ENCODE measurements at places on chromosomes 16 and 17.

DNA sequence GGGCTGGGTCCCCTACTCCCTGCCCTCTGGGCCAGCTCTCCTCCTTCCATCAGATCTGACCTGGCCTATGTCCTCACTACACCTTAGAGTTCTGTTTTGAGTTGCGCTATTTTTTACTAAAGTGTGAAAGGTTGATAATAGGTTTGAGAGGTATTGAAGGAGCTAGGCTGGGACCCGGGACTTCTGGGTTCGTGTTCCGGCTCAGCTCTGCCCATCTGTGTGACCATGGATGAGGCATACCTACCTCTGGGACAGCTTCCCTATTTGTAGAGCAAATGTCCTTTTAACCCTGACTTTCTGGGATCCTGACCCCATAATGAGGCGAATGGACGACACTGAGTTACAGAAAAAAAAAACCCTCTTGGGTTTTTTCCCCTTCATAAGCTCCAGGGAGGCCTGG lies 36.0 kb downstream of the IL21R start:
- DNase-seq: no peak

GRCh38 chr16:81610144-81610842 lies 165.7 kb downstream of the CMIP start:
- no peak for DNase-seq

DNA sequence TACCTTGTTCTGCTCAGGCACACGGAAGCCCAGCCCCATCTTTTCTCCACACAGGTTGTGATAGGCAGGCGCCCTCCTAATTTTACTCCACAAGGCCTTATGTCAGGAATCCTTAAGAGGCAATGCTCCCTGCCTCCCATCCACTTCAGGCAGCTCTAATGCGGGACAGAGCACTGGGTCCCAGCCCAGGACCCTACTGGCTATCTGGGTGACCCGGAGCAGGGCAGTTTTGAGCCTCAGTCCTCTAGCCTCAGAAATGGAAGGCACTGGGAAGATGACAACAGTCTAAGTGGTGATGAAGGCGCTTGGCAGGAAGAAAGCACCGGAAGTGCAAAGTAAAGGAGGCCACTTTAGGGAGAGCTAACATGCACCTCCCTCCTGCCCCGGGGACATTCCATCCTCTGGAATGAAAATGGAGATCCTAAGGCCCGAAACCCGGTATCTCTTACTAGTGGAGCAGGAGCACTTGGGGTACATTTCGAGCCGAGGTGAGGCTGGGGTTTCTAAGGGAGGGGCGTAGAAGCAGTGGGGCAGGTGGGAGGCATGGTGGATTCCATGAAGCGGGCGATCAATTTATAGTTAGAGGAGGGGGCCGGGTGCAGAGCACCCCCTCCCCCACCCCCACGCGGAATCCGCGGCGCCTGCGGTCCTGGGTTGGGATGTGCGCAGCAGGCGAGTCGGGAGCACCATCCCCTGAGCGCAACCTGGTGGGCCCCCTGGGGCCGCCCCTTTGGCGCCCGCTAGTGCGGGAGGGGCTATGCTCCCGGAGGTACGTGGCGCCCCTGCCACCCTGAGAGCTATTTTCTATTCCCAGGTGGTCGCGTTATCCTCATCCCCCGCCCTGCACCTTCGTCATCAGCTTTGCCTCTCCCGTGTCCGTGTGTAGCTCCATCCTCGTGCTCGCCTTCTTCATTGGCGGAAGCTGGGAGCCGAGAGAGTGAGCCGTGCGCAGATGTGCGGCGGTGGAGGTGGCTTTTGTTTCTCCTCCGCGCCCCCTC lies 4.9 kb downstream of the MT1F start:
- peak; percentile 42 for DNase-seq

DNA sequence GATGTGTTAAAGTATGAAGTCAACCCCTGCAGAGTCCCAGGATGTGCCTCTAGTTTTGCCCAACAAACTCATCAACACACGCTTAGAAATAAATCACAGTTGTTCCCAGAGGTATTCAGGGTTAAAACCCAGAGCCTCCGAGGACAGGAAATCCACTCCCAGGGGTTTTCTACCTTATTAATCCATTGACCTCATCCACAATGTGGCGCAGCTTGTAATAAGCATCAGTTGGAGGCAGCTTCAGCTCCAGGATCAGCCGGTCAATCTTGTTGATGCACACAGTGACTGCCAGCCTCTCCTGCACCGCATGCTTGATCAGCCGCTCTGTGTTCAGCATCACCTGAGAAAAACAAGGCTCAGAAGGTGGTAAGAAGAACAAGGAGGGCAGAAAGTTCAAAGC lies 23.5 kb downstream of the EFTUD2 start:
- DNase-seq: no peak

- DNase-seq: no peak
Observed at GRCh38 chr17:73872816-73873215, 228.6 kb upstream of the SDK2 start.

DNA sequence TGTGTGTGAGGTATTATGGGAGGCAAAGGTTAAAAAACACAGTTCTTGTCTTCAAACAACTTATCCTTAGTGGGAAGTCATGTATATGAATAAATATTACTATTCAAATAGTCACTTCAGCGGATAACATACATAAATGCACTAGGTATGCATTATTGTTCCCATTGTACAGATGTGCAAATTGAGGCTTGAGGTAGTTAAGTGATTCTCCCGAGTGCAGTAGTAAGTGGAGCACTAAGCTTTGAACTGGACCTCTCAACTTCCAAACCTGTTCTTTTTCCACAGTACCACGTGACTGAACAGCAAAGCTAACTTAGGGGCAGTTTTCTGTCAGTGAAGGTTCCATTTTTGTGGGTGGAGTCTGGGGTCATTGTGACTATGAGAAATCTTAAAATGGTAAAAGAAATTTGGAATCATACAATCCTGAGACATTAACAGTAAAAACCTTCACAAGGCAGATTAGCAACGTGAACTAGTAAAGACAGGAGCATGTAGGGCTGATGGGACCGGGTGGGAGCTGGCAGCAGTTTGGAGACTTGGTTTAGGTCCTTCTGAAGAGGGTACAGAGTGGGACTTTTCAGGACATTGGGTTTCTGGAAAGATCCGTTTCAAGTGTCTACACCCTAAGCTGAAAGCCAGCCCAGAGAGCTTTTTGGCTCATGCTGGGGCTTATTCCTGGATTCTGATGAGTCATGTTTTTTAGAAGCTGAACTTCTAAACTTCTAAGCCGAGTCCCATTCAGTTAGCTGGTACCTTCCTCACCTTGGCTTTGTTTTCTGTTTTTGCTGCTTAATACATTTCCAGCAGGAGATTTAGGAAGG lies 204.9 kb downstream of the PRKCA start:
- DNase-seq: no peak

DNA sequence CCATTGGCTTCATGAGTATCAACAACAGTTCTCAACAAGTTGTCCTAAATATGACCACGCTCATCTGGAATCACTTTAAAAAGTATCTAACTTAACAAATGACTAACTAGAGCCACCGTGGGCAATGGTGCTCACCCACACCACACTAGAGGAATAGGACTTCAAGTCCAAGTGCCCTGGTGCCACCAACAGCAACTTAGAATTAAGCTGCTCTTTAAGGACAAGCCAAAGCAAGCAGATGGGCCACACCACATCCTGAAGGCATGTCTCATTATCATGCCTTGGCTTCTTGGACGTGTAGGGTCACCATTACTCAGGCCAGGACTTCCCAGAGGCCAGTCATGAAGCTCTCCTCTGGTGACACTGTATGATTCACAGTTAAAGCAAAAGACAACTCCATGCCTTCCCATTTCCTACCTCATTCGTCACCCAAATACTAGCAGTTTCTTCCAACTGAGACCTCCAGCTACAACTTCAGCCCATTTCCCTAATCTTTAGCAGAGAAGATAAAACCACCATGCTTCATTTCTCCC lies 9.4 kb upstream of the SLC6A4 start:
- DNase-seq: no peak

DNA sequence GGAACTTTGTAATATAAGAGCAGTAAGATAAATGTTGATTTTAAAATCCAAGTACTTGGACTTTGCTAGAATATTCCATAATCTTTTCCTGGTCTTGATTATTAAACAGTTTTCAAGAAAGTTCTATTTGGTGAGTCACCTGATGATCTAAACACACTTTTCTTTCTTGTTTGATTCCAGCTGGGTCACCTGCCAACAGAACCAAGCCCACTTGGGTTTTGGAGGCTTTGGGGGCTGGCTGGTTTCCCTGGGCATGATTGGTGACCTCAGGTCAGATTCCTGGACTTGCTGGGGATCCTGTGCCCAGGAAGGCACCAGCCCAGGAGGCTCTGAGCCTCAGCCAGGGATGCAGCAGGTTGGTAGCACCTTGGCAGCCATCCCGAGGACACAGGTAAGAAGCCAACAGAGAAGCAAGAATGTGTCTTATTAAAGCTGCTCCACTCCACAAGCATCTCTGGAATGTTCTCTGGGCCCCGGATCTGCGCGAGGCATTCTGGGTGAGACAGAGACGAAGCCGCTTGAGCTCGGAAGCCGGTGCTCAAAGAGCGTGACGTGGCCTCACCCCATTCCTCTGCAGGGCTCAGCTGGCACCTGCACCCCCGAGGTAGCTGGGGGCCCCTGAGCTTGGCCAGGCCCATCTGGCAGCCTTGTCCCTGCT lies 3.1 kb upstream of the TEX19 start:
- DNase-seq: no peak

GRCh38 chr16:87678618-87679017 lies 76.3 kb downstream of the JPH3 start:
- DNase-seq: no peak
